CD4-positive, alpha-beta T cell treated with Interleukin-4 for 4 hours (primary cell): ENCODE measurements at places on chromosomes 2 and 18.

DNA sequence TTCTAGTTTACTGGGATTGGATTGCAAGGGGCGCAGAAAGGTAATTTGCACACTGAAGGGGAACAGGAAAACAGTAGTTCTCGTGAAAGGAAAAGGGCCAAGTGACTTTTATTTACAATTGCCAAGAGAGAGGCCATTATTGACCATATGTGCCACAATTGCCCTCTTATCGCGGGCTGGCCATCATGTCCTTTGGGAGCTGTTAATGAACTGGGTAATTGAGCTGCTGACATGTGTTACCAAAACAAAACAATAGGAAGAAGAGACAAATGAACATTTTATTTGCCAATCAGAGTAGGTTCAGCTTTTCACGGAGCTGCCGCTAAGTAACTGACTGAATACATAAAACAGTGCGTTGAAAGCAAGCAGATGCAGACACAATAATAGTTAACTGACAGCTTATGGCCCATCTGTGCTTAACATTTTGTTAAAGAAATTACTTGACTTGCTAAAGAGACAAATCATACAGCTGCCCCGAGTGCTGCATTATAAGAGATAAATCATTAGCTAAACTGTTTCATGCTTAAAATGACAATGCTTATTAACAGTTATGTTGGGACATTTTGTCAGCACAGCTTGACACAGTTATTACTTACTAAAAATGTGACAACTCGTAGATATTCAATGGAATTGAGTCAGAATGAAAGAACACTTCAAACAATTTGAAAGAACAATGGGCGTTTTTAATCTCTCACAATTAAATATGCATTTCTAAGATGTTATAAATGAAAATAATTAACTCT is 57.5 kb downstream of the PAX3 start:
- no peak for DNase-seq

GRCh38 chr2:206250041-206250897 is 24.2 kb upstream of the ZDBF2 start:
- DNase-seq: no peak

DNA sequence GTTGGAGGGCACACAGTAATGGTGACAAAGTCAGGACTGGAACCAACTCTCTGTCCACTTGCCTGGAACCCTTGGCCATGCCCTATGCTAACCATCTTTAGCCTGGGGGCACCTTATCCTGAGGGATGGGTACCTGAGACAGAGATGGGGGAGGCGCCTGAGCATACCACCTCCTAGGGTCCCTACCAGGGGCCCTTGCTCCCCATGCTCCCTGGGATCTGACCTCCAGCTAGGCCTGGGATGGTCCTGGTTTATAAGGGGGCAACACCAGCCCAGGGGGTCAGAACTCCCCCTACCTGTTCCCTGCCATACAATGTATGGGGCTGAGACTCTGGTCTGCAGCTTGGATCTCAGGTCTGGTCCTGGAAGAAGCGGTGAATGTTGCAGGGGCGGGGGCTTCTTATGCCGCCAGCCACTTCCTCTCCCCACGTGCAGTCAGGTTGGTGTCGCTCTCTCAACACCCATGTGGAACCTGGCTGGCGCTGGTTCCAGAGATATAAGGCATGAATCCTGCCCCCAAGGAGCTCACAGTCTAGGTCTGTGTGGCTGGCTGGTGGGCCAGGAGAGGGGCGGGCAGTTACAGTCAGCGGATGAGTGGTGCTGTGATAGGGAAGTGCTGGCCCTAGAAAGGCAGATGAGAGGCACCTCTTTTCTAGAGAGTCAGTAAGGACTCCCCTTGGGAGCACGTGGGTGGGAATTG is 3.8 kb upstream of the TOGARAM2 start:
- DNase-seq: no peak

- no peak for DNase-seq
These were observed 413.8 kb downstream of the RAD51AP2 start for GRCh38 chr2:17104454-17104853.

- DNase-seq: peak; percentile 24
These were observed 4.0 kb downstream of the NOP58 start for GRCh38 chr2:202269585-202269984.

DNA sequence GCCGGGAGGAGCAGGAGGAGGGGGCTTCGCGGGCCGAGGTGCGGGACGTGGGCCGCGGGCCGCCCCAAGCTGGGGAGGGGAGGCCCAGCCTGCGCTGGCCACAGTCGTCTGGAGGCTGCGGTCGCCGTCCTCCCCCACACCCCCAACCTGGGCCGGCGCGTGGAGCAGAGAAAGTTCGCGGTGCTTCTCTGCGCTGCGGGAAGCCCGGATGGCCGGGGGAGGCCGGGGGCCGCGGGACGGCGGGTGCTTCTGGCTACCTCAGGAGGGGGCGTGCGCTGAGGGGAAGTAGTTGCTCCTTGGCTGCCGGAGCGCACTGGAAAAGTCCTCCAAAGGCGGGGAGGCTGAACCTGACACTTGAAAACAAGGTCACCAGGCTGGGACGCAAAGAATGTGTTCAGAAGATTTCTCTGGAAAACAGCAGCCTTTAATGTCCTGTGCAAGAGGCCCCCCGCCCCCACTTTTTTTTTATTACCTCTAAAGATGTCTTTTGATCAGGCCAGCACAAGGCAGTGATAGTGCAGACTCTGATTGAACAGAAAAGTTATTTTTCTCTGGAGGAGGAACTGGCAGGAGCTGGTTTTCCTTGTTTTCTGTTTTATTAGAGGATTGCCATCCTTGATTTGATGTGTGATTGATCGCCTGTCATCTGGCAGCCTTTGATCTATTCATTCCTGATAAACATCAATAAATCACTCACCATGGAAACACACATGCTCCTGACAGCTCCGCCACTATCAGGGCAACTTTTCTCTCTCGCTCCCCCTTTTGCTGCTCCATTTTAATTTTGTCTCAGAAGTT is 1.6 kb downstream of the TSHZ1 start:
- peak; percentile 35 for DNase-seq

DNA sequence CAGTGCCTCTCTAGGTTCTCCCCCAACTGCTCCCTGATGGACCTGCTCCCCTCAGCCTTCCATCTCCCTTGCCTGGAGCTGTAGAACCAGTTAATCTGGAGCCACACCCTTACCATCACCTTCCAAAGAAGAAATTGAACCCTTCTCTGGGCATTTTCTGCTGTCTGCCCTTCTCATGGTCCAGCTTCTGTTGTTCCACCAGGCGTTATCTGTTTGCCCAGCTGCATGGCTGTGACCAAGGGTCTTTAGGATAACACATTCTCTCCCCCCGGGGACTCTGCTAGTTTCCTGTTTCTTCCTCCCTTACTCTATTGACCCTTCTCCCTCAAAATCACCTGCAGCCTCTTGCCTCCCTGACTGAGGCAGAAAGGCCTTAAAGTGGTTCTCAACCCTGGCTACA is 3.2 kb upstream of the ANKRD53 start:
- no peak for DNase-seq

DNA sequence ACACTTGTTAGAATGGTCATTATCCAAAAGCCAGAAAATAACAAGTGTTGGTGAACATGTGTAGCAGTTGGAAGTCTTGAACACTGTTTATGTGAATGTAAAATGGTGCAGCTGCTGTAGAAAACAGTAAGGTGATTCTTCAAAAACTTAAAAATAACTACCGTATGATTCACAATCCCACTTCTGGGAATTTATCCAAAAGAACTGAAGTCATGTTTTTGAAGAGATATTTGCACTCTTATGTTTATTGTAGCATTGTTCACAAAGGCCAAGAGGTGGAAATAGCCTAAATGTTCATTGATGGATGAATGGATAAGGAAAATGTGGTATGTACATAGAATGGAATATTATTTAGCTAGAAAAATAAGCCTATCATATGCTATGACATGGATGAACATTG is 6.3 kb upstream of the SPP2 start:
- no peak for DNase-seq

- DNase-seq: no peak
These were observed 38.3 kb upstream of the ANKRD44 start for GRCh38 chr2:197348721-197349360.

- no peak for DNase-seq
These were observed 108.3 kb downstream of the MGAT5 start for GRCh38 chr2:134362152-134362668.

DNA sequence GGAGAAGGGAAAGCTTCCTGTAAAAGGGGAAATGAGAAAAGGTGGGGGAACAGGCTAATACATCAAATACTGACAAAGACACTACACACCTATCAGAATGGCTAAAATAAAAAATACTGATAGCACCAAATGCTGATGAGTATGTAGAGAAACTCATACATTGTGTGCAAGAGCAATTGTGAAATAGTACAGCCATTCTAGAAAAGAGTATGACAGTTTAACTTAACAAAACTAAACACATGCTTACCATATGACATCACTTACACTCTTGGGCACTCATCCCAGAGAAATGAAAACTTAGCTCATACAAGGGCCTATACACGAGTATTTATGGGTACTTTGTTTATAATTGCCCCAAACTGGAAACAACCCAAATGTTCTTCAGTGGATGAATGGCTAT is 53.4 kb downstream of the ZNF638 start:
- no peak for DNase-seq
